ENCODE measurements at places on chromosomes 4 and X. TPM values are rescaled to one million over a fixed set of nuclear protein-coding genes. Genes with fewer than 3 reads are reported as not detected.

PDS5A gene
- total RNA-seq: 22.0 TPM

CSN1S1 gene
- not detected for total RNA-seq

MAP3K15 gene
- total RNA-seq: 2.1 TPM

SMR3B gene
- total RNA-seq: not detected

UGT8 gene
- 0.12 TPM for total RNA-seq
